CD4-positive, alpha-beta T cell treated with Interleukin-17A for 1 hour (primary cell): ENCODE measurements at places on chromosomes 16 and 17.

DNA sequence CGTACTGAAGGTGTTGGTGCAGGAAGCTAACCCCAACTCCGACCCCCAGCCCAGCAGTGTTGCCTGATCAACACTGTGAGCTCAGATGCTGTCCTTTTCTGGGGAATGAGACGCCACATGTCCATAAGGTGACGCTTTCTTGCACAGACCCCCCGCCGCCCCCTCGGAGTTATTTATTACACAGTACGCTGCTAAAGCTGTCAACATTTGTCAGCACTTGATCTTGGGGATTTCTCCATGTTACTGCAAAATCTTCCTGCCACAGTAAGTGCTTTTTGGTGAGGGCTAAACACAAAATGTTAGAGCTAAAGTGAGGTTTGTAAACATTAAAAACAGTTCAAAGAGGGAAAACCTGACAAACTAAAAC, 15.9 kb downstream of the CMTM3 start:
- DNase-seq = no peak

DNA sequence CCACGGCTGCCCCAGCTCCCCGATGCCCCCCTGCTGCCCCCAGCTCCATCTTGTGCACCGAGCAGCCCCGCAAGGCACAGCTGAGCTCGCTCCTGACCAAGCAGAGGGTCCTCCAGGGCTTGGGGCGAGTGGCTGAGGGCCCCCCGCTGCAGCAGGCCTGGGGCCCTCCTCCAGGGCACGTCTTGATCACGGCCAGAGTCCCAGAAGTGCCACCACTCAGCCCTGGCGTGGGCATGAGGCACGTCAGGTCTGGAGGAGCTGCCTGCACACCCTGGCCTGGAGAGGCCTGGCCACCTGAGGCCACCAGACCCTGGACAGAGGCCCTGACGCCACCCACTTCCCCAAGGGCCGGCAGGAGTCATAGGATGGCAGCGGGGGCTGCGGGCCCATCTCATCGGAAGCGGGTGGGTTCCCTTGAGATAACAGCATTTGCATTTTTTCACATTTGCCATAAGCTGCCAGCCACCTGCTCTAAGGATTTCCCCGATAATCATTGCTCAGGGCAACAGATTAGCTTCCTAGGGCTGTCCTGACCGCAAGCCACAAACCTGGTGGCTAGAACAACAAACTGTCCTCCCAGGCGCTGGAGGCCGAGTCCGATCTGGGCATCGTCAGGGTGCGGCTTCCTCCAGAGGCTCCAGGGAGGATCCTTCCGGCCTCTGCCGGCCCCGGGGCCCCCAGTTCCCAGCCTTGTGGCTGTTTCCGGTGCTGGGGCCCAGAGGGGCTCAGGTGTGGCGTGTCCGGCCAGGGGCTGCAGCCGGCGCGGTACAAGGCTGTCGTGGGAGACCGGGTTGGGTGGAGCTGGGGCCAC, 23.9 kb upstream of the C1QTNF8 start:
- no peak for DNase-seq

GRCh38 chr16:79177018-79177417, 423.5 kb downstream of the MAF start:
- DNase-seq = no peak

GRCh38 chr16:49078104-49078503, 203.5 kb downstream of the CBLN1 start:
- DNase-seq = no peak

GRCh38 chr16:51045186-51045585, 105.9 kb downstream of the SALL1 start:
- DNase-seq = no peak

GRCh38 chr16:57775661-57776469, 26.4 kb downstream of the KIFC3 start:
- DNase-seq = no peak

DNA sequence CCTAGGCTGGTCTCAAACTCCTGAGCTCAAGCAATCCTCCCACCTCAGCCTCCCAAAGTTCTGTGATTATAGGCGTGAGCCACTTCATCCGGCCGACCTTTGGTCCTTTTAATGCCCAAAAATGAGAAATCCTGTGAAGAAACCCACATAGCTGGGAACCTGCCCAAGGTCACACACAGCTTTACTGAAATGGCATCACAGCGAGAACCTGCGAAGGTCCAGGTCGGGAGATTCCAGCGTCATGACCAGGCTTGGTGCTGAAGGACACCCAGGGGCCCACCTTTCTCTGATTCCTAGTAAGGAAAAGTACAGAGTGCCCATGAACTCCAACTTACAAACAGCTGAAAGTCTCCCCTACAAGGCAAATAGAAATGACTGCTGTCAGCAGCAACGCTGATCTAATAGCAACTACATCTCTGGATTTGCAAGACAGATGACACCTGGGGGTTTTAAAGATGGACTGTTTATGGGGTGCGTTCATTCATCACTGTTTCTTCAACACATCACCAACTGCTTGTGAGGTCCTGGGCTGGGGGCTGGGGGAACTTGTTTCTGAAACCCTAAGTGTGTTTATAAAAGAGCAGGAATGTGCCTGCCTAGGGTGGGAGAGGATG, 24.5 kb upstream of the DNAH17 start:
- DNase-seq = no peak

DNA sequence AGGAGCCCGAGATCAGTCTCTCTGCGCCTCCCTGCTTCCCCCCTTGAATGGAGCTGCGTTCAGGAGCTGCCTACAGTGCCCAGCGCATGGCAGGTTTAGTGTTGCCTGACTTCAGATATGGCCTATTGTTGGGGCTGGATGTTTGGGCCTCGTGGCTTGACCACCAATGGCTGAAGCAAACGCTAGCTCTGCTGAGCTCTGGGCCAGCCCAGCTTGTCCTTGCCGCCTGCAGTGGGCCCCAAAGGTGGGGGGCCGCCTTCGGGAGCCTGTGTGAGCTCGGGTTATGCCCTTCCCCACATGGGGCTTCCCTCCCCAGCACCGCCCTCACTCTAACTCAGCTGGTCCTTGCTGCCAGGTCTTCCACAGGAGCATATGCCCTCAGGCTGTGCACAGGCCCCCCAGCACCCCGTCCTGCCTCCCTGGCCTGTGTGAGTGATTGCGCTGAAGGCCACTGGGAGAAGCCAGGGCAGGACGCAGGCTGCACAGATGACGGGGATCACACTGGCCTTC, 2.0 kb upstream of the METTL26 start:
- DNase-seq = no peak
